ENCODE measurements at places on chromosomes 16 and 17.

DNA sequence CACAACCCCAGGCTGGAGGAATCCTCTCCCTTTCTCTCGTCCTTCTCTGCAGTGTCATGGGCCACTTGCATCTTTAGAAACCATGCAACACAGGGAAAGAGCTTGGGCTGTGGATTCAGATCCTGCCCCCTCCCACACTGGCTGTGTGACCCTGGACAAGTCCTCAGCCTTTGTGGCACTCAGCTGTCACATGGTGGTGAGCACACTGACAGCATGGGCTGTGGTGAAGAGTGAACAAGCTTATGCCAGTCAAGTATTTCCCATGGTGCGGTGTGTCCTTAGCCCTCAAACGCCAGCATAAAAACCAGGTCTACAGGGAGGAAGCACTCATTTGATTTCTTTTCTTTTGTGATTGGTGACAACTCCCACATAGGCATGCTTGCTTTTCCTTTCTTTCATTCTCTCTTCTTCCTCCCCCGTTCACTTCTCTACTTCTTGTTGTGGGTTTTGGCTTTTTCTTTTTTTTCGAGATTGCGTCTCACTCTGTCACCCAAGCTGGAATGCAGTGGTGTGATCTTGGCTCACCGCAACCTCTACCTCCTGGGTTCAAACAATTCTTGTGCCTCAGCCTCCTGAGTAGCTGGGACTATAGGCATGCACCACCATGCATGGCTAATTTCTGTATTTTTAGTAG lies 314.2 kb downstream of the CPPED1 start:
- no peak for DNase-seq

DNA sequence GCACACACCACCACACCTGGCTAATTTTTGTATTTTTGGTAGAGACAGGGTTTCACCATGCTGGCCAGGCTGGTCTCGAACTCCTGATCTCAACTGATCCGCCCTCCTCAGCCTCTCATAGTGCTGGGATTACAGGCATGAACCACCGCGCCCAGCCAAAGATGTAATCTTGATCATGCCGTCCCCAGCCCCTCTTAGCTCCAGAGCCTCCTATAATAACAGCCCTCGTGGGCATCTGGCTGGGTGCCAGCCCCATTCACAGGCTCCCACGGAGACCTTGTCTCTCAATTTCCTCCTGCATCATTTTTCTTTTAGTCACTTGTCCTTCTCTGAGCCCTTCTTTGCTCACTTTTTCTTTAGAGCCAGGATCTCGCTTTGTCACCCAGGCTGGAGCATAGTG lies 94.2 kb downstream of the KATNIP start:
- no peak for DNase-seq

- no peak for DNase-seq
Measured at GRCh38 chr17:65018610-65019316, 37.8 kb downstream of the GNA13 start.

DNA sequence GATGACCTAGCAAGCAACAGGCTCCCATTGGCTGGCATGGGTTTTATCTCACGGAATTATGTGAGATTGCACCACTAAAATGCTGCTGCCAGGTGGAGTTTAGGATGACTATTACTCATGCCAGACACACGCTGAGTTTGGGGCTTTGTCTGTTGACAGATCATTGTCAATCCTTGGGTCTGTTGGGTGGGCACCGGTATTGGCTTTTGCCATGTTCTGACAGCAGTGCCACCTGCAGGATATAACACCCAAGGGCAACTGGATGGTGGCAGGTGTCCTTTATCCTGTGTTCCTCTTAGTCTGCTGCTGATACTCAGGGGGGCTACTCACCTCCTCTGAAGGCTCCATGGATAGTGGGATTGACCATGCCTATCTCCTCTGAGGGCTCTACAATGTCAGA lies 221.6 kb upstream of the DYNLRB2 start:
- DNase-seq = no peak

DNA sequence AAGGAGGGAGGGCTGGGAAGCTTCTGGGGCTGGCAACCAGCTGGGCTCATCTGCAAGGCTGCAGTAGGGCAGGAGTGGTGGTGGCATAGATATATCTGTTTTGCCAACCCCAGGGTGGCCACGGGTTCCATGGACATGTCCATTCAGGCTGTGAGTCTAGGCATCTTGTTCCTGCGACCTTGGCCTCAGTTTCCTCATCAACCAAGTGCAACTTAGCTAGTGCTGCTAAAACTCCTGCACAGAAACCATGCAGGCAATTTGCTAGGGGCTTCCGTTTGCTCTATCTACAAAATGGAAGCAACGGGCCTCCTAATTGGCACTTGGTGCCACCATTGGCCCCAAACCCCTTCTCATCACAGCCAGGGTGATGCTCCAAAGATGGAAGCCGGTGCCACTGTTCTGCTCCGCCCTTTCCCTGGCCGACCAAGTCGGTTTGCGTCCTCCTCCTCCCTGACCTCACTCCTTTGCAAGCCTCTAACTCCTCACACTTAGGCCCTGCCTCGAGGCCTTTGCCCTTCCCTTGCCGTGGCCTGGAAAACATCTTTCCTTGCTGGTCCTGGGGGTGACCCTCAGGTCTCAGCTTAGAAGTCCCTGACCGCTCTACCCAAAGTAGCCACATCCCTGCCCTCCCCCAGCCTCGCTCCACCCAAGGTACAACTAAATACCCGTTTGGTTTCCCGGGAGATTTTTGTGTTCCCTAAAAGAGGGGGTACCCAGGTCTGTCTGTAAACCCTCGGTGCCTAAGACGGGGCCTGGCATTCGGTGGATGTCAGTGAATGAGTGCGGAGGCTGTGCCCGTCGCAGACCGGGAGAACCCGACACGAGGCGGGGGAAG lies 1.2 kb downstream of the SREBF1 start:
- no peak for DNase-seq

DNA sequence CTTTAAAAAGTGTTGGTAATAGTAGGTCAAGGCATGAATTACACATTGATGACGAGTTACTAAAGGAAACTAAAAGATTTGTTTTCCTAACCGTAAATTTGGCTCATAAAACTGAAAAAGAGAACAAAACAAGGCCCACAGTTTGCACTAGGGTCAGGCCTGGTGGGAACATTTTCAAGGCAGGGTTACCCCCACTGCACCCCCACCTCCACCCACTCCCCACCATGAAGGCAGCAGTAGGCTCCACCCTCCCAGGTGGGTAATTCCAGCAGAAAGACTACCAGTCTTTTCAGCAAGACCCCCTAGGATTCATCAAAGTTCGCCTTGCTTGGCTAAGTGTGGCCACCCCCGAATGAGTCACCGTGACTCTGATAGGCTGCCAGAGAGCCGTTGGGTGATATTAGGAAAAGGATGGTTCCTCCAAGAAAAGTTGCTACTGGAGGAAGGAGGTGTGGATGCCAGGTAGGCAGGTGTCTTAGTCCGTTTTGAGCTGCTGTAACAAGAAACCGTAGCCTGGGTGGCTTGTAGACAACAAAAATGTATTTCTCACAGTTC lies 8.6 kb downstream of the DNAAF1 start:
- DNase-seq = no peak
